Panc1 (cell line): ENCODE measurements at places on chromosomes 5 and 9. TPM values are rescaled to one million over a fixed set of nuclear protein-coding genes. Genes with fewer than 3 reads are reported as not detected.
A peak's percentile ranks its signal among the peaks of the same experiment; 100 is the strongest.

- no peak for DNase-seq
Observed at GRCh38 chr5:119752921-119753886, 123.8 kb downstream of the FAM170A start.

GRCh38 chr5:76638479-76638878 is 15.3 kb upstream of the F2RL2 start:
- no peak for DNase-seq

GRCh38 chr9:96868709-96869108 is 14.4 kb upstream of the ZNF782 start:
- no peak for DNase-seq

- no peak for DNase-seq
Observed at GRCh38 chr9:112355427-112355897, 22.0 kb upstream of the PTBP3 start.

DNA sequence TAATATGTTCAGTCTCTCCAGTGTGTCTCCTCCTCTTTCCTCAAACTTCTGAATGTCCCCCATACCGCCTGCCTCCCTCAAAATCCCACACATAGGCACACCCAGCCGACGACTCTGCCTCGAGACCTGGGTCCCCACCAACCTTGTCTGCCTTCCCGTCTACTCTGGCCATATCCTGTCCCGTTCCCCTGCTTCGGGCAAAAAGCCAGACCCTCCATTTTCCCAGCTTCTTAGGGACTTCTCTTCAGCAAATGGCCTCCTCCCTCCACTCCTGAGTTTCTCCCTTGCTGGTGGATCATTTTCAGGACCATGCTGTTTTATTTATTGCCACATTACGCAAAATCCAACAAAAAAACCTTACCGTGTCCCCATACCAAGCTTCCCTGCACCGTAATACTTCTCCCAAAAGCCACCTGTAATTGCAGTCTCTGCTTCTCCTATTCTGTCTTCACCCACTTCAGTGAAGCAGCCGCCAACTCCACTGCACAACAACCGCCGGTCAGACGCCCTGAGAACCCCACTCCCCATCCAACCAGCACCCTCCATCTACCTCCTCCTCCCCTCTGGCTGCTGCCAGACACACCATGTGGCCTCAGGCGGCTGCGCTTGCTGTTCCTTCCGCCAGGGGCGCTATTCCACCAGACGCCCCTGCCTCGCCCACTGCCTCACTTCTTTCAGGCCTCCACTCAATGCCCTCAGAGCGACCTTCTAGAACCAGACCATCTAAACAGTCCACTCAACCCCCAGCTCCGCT is 117.0 kb downstream of the TRPM6 start:
- peak; percentile 25 for DNase-seq

GRCh38 chr9:105275111-105275510 is 30.7 kb downstream of the SLC44A1 start:
- DNase-seq, result no peak

DNA sequence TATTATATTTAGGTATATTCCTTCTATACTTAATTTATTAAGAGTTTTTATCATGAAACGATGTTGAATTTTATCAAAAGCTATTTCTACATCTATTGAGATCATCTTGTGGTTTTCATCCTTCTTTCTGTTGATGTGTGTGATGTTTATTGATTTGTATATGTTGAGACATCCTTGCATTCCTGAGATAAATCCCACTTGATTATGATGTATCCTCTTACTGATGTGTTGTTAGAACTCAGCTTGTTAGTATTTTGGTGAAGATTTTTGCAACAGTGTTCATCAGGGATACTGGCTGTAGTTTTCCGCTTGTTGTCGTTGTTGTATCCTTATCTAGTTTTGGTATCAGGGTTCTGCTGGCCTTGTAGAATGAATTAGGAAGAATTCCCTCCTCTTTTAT is 213.6 kb downstream of the GDNF start:
- no peak for DNase-seq

DNA sequence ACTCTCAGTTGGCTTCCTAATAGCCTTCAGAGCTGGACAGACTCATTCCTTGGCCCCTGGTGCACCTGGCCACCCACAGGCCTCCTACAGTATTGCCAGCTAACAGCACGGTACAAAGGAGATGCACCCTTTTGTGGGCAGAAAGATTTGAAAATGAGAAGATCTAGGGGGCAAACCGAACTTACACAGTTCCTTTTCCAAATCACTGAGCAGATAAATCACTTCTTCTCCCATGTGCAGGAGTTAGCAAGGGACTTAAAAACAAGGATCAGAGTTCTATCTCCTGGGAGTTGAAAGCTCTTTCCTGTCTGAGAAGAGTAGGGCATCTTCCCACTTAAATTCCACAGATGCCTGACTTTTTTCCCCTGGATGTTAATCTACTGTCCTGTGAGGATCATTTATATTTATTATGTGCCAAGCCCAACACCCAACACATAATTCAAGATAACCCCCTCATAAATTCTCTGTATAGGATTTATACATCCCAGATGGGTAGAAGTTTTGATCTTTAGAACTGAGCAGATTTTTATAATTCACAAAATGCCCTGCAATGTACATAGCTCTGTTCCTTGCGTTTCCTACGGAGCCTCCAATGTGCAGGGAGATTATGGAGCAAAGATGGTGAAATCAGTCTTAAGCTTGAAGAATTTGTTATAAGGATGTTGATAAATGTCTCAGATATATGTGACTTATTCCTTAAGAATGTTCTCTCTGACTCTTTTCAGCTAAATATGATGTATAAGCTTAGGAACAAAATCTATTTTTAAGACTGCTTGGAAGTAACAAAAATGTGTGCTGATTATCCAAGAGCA is 207.2 kb upstream of the DAPK1 start:
- no peak for DNase-seq

GRCh38 chr5:136522217-136522956 is 157.0 kb upstream of the TRPC7 start:
- DNase-seq, result no peak

DNA sequence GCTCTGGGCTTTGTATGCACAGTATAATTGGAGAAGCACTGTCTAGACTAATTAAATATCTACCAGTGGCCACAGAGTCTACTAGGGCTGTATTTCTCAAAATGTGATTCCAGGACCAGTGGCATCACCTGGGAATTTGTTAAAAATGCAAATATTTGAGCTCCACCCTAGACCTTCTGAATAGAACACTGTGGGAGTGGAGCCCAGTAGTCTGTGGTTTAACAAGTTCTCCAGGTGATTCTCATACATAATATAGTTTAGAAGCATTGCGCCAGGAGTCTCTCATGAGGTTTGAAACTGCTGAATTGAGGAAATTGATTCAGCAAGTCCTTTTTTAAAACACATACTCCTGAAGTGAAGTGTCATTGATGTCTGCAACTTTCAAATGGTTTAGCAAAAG is 74.7 kb downstream of the FCHO2 start:
- DNase-seq, result no peak

- DNase-seq, result no peak
Observed at GRCh38 chr5:15524712-15525111, 24.7 kb downstream of the FBXL7 start.

GRCh38 chr9:131578731-131579504 is 33.6 kb downstream of the PRRT1B start:
- no peak for DNase-seq

- no peak for DNase-seq
Observed at GRCh38 chr5:72241346-72242003, 78.6 kb downstream of the MRPS27 start.

DNA sequence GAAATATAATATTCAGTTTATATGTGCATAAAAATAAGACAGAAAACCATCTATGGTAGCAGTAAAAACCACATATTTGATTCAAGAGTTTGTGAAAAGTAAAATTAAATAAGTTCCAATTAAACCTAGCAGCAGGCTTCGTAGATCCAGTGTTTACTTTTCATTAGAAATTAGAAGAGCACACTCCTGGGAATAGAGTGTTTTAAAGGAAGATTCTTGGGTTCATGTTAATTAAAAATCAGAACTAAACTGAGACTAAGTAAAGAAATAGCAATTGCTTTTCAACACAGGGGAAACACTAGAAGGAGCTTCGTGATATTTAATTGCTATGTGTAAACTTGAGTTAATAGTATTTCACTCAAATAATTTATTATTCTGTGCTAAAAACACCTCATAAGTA is 1097.8 kb upstream of the CDH18 start:
- no peak for DNase-seq

DNA sequence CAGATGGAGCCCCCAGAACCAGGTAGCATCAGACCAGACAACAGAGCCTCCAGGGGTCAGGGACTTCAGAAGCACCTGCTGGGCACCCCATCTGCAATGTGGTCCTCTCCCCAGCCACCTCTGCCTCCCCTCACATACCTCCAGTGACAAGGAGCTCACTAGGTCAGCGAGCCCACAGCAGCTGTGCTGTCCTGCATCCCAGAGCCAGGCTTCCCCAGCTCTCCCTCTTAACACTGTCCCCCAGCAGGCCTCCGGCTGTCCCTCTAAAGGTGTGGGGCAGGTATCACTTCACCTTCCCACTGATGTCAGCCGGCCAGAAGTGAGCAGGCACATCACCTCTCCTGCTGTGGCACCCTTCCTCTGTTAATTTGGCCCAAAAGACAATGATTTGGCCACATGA is 83.6 kb downstream of the LMX1B start:
- no peak for DNase-seq

DNA sequence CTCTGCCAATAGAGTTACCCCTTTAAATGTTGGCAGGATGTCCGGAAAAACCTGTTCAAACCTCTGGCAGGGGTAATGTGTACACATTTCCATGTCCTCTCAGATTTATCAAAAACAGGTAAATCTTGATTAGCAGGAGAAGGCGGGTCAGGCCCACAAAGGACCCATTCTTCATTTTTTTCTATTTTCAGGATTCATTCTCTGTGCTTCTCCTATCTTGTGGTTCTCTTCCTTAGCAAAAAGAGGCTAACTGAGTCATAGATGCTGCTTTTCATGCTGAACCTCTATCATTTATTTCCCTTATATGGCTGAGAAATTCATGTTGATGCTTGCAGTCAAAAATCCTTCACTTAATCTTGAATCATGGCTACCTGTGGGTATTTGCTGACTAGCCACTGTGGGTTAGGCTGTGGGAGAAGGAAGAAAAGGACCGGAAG is 112.7 kb upstream of the IQGAP2 start:
- DNase-seq, result no peak

GRCh38 chr9:99327667-99328066 is 105.6 kb downstream of the SEC61B start:
- no peak for DNase-seq

DNA sequence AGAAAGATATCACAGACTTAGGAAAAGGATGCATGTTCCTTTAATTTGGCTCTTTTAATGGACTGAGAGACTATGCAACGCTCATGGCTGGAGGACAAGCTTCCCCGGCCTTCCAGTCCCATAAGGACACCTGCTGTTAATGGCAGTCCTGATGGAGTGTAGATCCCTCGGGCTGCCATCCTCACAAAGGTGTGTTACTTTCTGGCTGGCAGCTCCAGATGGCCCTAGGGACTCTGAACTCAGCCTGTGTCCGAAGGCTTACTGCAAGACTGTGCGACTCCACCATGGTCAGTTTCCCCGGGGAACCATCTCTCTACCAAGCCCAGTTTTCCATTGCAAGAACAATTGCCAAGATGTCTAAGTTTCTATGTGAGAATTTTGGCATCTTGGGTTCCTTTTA is 25.5 kb upstream of the KCNIP1 start:
- DNase-seq, result no peak

GRCh38 chr9:34607331-34607730 is 4.6 kb downstream of the RPP25L start:
- DNase-seq, result no peak

DNA sequence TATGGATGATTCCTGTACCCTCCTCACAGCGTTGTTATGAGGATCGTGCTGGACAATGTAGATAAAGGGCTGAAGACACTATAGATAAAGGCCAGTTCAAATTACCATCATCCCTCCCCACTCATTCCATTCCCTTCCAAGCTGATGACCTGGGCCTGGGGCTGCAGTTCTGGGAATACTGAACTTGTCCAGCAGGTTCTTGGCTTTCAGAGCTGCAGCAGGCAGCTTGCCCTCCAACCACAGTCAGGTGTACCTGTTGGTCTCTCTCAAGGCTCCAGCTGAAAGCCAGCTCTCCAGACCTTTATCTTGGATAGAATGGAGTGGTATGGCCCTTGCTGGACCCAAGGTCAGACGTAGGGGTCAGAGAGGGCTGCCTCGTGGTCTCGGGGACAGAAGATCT is 92.5 kb downstream of the PCDH1 start:
- no peak for DNase-seq

DNA sequence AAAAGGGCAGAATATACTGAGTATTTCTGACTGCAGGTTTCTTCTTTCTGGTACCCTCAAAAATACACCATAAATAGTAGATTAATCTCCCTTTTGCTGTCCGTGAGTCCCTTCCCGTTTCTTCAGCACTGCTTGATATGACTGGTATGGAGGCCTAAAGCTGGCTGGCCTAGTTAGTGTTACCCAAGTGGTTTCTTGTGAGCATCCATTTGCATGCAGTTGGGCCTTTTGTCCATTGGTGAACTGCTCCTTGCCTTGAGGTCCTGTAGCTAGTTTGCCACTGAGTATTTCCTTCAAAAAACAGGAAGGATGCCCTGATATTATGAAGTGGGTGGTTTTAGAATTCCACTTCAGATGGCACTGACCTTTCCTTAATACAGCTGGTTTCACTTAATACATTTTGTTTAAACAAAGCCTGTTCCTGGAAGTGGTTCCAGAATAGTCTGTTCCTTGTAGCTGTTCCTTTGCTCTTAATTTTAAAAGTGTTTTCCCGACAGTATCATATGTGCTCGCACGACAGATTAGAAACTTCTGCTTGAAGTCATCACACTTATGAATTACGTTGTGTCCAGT is 40.0 kb upstream of the ABL1 start:
- DNase-seq, result no peak

DNA sequence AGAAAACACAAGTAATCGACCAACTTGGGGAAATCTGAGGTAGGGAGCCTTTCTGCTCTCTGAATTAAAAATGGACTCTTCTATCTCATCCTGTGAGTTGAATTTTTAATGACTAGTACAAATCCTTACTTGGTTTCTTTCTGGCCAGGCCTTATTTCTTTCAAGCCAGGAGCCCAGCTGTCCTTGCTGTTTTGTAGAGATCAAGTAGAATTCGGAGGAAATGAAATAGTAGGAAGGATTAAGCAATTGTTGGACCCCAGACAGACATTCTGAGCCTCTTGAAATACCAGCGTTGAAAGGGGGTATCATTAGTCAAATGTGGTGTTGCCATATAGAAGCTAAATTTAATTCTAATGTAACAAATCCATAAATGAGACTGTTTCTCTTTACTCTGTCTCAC is 53.7 kb upstream of the SMIM15 start:
- DNase-seq, result no peak

DNA sequence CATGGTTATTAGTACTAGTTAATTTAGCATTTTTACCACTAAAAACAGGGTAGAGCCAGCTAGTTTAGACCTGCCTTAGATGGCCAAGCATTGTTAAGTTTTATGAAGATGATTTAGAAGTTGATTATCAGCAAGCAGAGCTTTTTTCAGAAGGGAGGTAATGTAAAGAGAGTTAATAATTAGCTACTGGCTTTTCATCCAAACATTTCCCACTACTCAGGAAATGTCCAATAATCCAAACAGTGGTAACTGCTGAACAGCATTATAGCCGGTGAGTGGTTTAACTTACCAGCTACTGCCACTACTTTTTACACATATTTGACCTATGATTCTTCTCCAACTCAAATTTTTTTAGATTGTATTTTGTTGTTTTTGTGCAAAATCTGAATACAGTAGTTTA is 1.7 kb downstream of the ITGA1 start:
- no peak for DNase-seq

- no peak for DNase-seq
Observed at GRCh38 chr5:177306674-177307543, 3.3 kb downstream of the PRELID1 start.

Gene GPSM1
- 14.2 TPM for total RNA-seq

Gene CCL27
- 0.95 TPM for total RNA-seq

Gene FRMD3
- total RNA-seq, result 14.5 TPM

Gene SLC23A1
- total RNA-seq, result not detected

Gene C9orf153
- total RNA-seq, result not detected

Gene PDCD1LG2
- not detected for total RNA-seq

Gene ATP10B
- not detected for total RNA-seq

Gene HAND1
- total RNA-seq, result 0.10 TPM
